ENCODE measurements at places on chromosomes 3 and 15.

DNA sequence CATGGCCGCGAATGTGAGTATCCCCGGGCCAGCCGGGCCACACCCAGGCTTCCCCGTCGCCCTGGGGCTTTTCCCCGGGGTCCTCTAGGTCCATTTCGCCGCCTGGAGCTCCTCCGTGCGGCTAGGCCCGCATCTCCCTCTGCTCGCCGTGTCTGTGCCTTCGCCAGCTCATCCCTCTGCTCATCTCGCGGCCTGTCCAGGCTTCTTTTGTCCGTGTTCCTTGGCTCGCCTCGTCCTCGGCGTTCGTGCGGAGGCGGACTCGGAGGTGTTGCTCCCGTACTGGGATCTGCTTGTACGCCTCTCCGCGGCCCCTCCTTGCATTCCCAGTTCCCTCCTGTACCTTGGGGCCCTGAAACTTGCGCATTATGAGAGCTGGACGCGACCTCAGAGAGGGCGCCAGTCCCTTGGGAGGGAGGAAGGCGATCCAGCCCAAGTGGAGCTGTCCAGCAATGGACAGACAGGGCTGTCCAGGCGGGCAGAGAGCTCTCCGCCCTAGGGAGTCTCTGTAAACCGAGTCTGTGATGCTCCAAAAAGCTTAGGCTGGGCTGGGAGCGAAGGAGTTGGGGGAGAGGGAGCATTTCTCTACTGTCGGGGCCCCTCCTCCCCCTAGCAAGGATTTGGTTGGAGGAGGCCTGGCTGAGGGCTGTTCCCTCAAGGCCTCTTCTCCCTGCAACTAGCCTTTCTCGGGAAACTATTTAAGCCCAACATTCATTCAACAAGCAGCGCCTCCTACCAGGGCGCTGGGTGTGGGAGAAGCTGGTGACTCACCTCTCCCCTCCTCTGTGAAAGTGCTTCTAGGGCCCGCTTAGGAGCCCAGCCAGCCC is 553 bp downstream of the TMEM43 start:
- no peak for DNase-seq
- H3K36me3 ChIP-seq, result no peaks in the 10 kb centered on the region
- peaks cover 23% of the 10 kb centered on the region for H3K4me1 ChIP-seq
- no peaks in the 10 kb centered on the region for H3K27me3 ChIP-seq
- H3K4me3 ChIP-seq, result peak overlapping the region; percentile 99

GRCh38 chr3:195010551-195011100 is 260.3 kb downstream of the XXYLT1 start:
- DNase-seq, result no peak
- H3K27me3 ChIP-seq, result no peaks in the 10 kb centered on the region
- no peak overlapping the region for H3K27ac ChIP-seq
- no peaks in the 10 kb centered on the region for H3K4me1 ChIP-seq
- H3K4me3 ChIP-seq, result no peak overlapping the region

- H3K4me3 ChIP-seq, result no peak overlapping the region
- no peaks in the 10 kb centered on the region for H3K36me3 ChIP-seq
- H3K27me3 ChIP-seq, result no peaks in the 10 kb centered on the region
- DNase-seq, result no peak
- no peak overlapping the region for H3K27ac ChIP-seq
These were observed 137.7 kb downstream of the NSMCE3 start for GRCh38 chr15:29131840-29132420.

GRCh38 chr3:45095916-45096526 is 50.2 kb downstream of the CDCP1 start:
- H3K36me3 ChIP-seq, result no peaks in the 10 kb centered on the region
- no peak overlapping the region for H3K27ac ChIP-seq
- no peak for DNase-seq
- H3K4me3 ChIP-seq, result no peak overlapping the region
- H3K27me3 ChIP-seq, result no peaks in the 10 kb centered on the region

- H3K36me3 ChIP-seq, result no peaks in the 10 kb centered on the region
- peak overlapping the region; percentile 98 for H3K4me3 ChIP-seq
- no peak for DNase-seq
- H3K27me3 ChIP-seq, result no peaks in the 10 kb centered on the region
These were observed 661 bp upstream of the PARP14 start for GRCh38 chr3:122679882-122680474.

DNA sequence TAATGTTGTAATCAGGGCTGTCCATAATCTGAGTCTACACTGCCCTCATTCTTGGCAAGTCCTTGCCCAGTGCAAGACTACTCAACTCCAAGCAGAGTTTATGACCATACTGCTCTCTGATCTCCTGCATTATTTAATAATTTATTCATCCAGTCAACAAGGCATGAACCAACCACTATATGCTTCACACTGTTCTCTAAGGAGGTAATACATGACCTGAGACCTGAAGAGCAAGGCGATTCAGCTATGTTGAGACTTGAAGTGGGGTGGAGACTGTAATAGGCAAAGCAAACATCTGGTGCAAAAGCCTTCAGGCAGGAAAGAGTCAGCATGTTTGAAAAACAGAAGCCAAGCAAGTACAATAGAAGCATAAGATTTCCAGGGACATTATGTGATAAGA is 1362.8 kb downstream of the ROBO2 start:
- no peaks in the 10 kb centered on the region for H3K36me3 ChIP-seq
- H3K4me3 ChIP-seq, result no peak overlapping the region
- no peaks in the 10 kb centered on the region for H3K4me1 ChIP-seq

DNA sequence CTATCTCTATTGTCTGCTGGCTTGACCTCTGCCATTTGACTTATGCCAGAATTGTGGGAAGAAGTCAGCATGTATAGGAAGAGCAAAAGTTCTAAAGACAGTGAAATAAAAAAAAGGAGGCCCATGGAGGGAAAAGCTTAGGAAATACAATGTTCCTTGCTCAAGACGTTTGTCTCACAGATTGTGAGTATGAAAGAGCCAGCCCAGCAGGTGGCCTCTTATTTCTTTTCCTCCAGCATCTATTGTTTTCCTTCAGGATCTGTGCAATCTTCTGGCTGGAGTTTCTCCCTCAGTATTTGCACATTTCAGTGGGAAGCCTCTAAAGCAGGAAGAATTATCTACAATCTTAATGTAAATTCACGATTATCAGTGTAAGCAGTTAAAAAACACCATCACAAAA is 43.7 kb downstream of the ZDHHC3 start:
- no peaks in the 10 kb centered on the region for H3K27me3 ChIP-seq
- H3K36me3 ChIP-seq, result no peaks in the 10 kb centered on the region
- no peak overlapping the region for H3K27ac ChIP-seq
- H3K4me3 ChIP-seq, result no peak overlapping the region
- H3K4me1 ChIP-seq, result no peaks in the 10 kb centered on the region
- no peak for DNase-seq

DNA sequence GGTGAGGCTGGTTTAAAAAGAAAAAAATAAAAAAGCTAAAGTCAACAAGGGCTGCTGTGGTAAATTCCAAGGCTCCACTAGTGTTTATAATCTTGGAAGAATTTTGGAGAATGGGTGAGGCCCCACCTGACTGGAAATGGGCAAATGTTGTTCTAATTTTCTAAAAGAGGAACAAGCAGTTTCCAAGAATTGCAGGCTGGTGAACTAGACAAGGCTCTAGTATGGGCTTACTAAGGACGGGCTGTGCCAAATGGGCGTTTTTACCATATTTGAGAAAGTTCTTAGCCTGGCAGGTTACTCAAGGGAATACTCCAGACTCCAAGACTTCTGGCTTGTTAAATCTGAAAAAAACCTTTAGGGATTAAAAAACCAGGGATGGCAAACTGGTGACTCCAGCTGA is 67.0 kb upstream of the ABHD2 start:
- no peaks in the 10 kb centered on the region for H3K36me3 ChIP-seq
- H3K27me3 ChIP-seq, result no peaks in the 10 kb centered on the region
- peak; percentile 84 for DNase-seq
- peak overlapping the region; percentile 85 for H3K27ac ChIP-seq
- H3K4me1 ChIP-seq, result no peaks in the 10 kb centered on the region

DNA sequence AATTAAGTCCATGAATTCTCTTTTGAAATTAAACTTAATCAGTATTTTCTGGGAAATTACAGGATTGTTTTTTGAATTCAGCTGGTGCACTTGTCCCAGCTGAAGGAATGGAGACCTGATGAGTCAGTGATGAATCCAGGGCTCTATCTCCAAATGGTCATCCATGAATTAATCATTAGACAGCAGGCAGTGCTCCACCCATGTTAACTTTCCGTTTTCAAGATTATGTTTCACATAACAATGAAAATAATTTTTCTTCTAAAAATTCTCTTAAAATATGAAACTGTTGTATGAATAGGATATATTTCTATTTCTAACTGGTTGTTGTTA is 13.9 kb upstream of the PAQR9 start:
- H3K27me3 ChIP-seq, result no peaks in the 10 kb centered on the region
- no peak for DNase-seq
- H3K4me1 ChIP-seq, result no peaks in the 10 kb centered on the region

GRCh38 chr3:106299300-106300098 is 430.7 kb upstream of the CBLB start:
- no peaks in the 10 kb centered on the region for H3K36me3 ChIP-seq
- DNase-seq, result no peak
- H3K27me3 ChIP-seq, result no peaks in the 10 kb centered on the region

GRCh38 chr3:4334548-4334947 is 31.4 kb downstream of the SETMAR start:
- no peak for DNase-seq
- H3K27ac ChIP-seq, result no peak overlapping the region

DNA sequence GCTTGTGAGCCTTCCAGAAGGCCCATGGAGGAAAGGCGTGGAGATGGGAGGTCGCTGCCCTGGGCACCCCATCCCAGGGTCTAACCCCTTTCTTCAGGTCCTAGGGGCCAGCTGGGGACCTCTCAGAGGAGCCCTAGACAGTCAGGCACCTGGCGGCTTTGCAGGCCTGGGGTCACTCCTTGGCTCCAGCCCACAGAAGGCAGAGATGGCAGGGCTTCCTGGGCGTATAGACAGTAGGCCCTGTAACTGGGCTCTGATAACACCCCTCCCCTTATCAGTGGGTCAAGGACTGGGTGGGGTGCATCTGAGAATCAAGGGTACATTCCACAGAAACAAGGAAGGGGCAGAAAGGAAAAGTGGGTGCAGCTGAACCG is 16.7 kb downstream of the ZDHHC19 start:
- no peak for DNase-seq
- no peaks in the 10 kb centered on the region for H3K4me1 ChIP-seq
- no peak overlapping the region for H3K27ac ChIP-seq
- no peaks in the 10 kb centered on the region for H3K27me3 ChIP-seq
- no peak overlapping the region for H3K4me3 ChIP-seq

- no peaks in the 10 kb centered on the region for H3K4me1 ChIP-seq
- no peak for DNase-seq
- no peak overlapping the region for H3K27ac ChIP-seq
- no peak overlapping the region for H3K4me3 ChIP-seq
- no peaks in the 10 kb centered on the region for H3K36me3 ChIP-seq
These were observed 727.7 kb upstream of the NECTIN3 start for GRCh38 chr3:110343945-110344344.

- no peak for DNase-seq
- H3K4me3 ChIP-seq, result no peak overlapping the region
These were observed 345.1 kb downstream of the MFSD1 start for GRCh38 chr3:159146856-159147435.

- H3K4me1 ChIP-seq, result no peaks in the 10 kb centered on the region
- DNase-seq, result no peak
- H3K4me3 ChIP-seq, result no peak overlapping the region
- no peaks in the 10 kb centered on the region for H3K27me3 ChIP-seq
- no peaks in the 10 kb centered on the region for H3K36me3 ChIP-seq
- H3K27ac ChIP-seq, result no peak overlapping the region
These were observed 523.5 kb upstream of the BCHE start for GRCh38 chr3:166360720-166361119.

GRCh38 chr3:105260385-105260784 is 106.3 kb upstream of the ALCAM start:
- H3K27ac ChIP-seq, result no peak overlapping the region
- H3K36me3 ChIP-seq, result no peaks in the 10 kb centered on the region
- no peaks in the 10 kb centered on the region for H3K27me3 ChIP-seq

- no peak overlapping the region for H3K4me3 ChIP-seq
- peak; percentile 60 for DNase-seq
- H3K4me1 ChIP-seq, result no peaks in the 10 kb centered on the region
- no peaks in the 10 kb centered on the region for H3K27me3 ChIP-seq
- no peaks in the 10 kb centered on the region for H3K36me3 ChIP-seq
These were observed 81.6 kb downstream of the PPCDC start for GRCh38 chr15:75104804-75105557.

DNA sequence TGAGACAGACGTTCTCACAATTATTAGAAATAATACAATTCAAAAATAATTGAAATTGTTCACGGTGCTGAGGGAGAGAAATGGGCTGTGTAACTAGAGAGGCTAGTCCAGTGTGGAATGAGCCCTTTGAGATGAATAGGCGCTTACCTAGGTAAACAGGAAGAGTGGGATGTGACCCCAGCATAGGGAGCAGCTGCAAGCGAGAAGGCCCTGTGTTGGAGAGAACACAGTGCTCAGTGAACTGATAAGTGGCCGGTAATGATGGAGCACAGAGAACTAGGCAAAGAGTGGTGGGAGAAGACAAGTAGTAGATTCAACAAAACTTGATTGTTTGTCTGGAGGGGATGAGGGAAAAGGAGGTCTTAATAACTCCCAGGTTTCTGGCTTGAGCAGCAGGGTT is 103.9 kb downstream of the HCN4 start:
- H3K36me3 ChIP-seq, result peaks cover 8% of the 10 kb centered on the region
- no peak overlapping the region for H3K27ac ChIP-seq
- no peak for DNase-seq
- H3K4me3 ChIP-seq, result no peak overlapping the region
- no peaks in the 10 kb centered on the region for H3K4me1 ChIP-seq

DNA sequence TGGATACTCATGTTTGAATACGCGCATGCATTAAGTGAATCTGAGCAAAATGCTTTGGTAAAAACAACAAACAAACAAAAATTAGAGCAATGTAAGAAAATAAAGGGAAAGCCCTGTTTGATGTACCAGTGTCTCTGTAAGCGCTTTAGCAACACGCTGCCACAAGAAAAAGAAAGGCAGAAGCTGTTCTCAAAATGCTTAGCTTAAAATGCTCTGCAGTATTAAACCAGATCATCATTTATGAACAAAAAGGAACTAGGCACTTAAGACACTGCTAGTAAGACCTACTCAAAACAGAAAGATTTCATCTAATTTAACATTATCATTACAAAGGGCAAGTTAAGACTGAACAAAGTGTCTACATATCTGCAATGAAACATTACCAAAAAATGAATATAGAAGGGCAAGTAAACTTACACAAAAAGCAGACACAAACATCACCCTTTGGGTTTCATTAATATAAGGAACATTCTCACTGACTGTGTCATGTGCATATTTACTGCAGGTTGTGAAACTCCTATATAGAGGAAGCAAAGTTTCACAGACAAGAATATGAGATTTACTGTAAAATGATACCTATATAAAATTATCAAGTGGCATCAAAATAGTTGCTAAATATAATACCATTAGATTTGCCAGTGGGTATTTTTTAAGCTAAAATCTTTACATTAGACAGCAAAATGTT is 102.1 kb downstream of the FBXL22 start:
- H3K4me3 ChIP-seq, result no peak overlapping the region
- no peak overlapping the region for H3K27ac ChIP-seq
- no peaks in the 10 kb centered on the region for H3K4me1 ChIP-seq
- H3K27me3 ChIP-seq, result no peaks in the 10 kb centered on the region

All from breast epithelium (tissue), 4 donors.